Stimulated activated CD4-positive, alpha-beta T cell treated with anti-CD3 and anti-CD28 coated beads, Interleukin-4, amount 100 ng/mL, for 48 hours (primary cell): ENCODE measurements at places on chromosomes 2 and 18.

- no peak for DNase-seq
Measured at GRCh38 chr2:15348636-15349035, 212.5 kb downstream of the NBAS start.

GRCh38 chr2:127069003-127069402, 38.0 kb downstream of the BIN1 start:
- no peak for DNase-seq

DNA sequence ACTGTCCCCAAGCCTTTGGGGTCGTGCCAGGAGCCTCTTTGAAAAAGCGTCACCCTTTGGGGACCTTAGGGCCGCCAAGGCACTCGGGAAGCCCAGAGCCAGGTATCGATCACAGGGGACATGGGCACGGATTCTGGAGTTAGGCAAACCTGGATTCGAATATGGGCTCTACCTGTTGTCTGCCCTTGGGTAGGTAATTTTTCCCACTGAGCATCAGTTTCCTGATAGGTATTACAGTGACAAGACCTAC, 9.3 kb downstream of the TMEM198 start:
- DNase-seq: no peak

- DNase-seq: no peak
Measured at GRCh38 chr2:23631389-23631788, 246.4 kb downstream of the KLHL29 start.

- DNase-seq: no peak
Measured at GRCh38 chr2:50885948-50886347, 146.0 kb downstream of the NRXN1 start.

- peak; percentile 35 for DNase-seq
Measured at GRCh38 chr2:237128026-237128703, 42.5 kb downstream of the COPS8 start.

DNA sequence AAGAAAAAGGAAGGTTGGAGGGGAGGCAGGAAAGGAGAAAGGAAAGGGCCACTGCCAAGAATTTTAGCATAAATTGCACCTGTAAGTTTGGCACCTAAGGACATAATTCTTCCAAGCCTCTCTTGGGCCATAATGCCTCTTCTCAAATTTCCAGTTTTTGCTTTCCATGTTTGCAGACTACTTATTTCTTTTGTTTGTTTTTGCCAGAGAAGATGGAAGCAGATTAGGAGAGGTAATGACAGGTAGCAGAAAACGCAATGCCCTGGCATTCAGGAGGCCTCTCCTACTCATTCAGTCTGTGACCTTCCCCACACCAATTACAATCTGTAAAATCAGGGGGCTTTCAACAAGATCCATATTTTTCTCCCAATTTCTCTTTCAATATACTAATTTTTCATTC, 56.8 kb downstream of the MRPL33 start:
- DNase-seq: no peak

- no peak for DNase-seq
Measured at GRCh38 chr18:36176177-36176584, 11.1 kb upstream of the MOCOS start.

DNA sequence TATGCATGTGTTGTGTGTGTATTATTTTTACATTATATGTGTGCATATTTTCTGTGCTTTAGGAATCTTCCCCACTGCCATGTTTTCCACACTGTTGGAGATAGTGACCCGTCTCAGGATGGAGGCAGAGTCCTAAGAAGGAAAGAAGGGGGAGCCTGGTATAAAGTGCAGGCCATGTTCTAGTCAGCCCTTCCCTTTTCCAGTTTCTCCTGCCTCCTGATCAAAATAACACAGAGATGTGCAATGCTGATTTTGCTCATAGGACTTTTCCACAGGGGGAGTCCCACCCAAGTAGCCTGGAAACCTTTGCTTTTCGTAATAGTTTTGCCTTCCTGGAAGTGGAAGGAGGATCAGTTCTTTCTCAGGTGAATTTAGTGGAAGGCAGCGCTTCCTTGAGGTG, 72.8 kb upstream of the FAM237A start:
- DNase-seq: no peak

DNA sequence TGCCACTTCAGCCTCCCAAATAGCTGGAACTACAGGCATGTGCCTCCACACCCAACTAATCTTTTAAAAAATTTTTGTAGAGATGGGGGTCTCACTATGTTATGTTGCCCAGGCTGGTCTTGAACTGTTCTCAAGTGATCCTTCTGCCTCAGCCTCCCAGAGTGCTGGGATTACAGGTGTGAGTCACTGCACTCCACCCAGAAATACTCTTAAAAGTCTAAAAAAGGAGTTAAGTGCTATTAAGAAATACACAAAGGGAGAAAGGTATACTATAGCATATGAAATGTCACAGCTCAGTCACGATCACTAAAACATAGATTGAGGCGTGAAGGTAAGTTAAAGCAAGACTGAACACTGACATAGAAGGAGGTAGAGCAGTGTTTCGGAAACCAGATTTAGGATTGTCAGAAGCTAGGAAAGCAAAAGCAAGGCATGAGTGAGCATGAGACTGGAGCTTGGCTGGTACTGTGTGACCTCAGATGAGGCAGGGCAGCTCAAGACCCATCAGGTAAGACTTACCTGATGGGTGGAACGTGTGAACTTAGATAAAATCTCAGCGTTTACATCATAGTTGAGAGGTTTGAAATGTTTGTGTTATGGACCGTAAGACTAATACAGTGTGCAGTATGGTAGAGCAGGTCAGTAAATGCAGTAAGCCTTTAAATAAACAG, 9.2 kb downstream of the CCNYL1 start:
- DNase-seq: no peak

GRCh38 chr18:79914614-79915160, 36.8 kb downstream of the SLC66A2 start:
- DNase-seq: no peak

DNA sequence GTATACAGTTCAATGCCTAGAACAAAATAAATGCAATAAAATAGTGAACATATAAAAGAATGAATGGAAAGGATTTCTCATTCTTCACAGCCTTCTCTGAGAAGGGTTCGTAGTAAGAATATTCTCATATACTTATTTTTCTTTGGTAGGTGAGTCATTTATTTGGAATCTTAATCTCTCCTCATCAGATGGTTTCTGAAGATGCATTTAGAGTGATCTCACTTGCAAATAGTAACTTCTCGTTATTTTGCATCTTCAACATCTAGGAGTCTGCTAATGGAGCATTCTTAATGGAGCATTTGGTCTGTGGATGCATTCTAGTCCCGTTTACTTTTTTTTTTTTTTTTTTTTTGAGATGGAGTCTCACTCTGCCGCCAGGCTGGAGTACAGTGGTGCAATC, 3.9 kb downstream of the UBXN4 start:
- no peak for DNase-seq

DNA sequence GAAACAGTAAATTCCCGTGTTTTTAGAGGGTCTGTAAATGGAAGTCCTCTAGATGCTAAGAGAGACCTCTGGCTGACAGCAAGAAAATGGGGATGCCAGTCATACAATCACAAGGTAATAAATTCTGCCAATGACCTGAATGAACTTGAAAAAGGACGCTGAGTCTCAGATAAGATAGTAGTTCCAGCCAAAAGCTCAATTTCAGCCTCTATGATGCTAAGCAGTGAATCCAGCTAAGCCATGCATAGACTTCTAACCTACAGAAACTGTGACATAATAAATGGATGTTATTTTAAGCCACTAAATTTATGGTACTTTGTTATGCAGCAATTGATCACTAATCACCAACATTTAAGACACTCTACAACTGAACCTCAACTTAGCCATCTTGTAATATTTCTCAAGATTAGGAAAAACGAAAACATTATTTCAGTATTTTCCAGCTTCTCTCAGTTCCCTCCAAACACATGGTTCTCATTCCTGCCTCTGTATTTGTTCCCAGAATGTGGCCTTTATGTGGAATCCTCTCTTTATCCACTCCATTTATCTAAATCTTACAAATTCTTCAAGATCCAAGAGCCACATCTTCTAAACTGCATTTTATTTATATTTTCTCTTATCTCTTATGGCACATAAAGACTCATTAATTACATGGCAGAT, 331.1 kb downstream of the GULP1 start:
- DNase-seq: no peak

GRCh38 chr2:236998758-236999157, 86.9 kb upstream of the COPS8 start:
- no peak for DNase-seq

DNA sequence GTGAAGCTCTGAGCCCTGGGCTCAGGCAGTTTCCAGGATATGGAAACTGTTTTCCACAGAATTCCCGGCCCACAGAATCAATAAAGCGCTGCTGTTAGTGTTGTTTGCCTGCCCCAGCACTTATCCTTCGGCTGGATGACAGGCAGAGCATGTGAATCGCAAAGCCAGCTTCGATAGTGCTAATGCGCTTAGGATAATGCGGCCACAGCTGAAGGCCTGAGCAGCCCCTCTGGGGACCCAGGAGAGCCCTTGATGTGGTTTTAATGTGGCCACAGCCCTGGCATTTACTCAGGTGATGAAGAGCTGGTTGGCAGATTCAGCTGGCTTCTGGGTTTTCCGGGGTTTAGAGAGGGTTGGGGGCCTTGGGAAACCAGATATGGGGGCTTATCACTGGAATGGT, 23.7 kb downstream of the PCARE start:
- no peak for DNase-seq

DNA sequence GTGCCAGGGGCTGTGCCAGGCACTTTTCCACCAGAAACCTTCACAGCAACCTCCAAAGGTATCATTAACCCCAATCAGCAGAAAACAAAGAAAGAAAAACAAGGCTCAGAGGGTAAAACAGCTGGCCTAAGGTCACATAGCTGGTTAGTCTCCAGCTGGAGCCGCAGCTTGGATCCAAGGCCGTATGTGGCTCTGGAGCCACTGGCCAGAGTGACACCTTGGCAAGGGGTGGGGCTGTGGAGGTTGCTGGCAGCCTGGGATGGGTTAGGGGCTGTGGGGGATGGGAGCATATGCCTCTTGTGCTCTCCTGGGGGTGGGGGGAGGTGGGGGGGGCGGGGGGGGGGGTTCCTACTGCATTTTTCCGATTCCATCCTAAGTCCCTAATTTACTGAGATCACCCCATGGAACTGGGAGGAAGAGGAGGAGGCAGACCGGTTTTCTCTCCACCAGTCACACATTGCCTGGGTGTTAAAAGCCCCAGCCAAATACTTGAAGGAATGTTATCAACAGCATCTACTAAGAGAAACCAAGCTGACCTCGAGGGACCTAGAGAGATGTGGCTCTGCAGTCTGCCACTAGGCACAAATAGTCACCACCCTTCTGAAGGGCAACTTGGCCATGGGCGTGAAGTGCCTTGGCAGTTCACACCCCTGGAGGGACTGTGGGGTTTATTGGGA, 8.0 kb downstream of the HAAO start:
- no peak for DNase-seq

DNA sequence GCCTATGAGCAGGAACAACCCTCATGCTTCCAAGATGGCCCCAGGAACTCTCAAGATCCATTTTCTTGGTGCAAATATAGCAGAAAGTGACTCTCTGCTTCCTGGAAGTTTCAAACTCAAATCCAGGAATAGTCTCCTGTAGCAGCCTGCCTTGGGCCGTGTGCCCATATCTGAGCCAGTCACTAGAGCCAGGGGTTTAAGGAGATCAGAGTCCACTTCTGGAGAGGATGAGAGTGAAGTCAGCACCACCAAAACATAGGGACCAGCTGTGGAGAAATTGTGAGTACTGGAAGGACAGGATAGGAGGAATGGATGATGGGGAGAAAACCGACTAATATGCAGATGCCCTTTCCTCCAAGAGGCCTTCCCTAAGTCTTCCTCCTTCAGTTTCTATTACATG, 33.2 kb downstream of the PSD4 start:
- DNase-seq: no peak

DNA sequence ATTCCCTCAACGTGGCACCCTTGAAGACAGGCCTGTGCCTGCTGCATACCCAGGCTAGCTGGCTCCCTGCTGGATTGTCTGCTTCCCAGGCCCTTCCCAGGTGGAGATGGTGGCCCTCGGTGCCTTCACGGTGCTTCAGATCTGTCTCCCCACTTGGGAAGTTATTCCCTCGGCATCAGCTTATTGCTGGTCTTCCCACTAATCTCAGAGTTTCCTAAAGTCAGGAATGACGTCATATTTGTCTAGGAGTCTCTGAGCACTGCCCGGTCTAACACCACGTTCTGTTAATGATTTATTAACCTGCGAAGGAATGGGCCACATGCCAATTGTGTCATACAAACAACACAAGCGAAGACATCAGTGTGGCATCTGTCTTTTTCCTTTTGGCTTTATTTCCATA, 269.8 kb upstream of the ID2 start:
- DNase-seq: no peak

DNA sequence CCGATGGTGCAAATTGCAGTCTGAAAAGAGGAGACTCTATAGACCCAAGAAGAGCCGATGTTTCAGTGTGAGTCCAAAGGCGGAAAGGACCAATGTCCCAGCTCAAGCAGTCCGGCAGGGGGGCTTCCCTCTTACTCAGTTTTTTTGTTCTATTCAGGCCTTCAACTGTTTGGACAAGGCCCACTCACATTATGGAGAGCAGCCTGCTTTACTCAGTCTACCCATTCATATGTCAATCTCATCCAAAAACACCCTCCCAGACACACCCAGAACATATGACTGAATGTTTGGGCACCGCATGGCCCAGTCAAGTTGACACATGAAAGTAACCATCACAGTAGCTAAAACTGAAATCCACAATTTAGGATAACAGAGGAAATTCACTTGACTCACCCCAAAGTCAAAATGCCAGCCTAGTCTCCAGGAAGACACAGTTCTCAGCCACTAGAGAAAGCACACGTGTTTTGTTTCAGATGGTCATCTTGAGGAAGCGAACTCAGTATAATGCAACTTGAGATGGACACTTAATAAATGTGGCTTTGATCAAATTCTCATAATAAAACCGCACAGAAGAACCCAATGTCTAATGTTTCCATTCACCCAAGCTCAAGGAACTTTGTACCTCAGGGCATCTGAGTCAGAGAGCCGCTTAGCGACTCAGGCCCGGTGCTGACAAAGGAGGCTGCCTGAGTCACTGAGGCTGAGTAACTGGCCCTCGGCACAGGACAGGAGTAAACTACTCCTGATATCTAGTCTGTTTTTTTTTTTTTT, 2.4 kb downstream of the FHL2 start:
- DNase-seq: peak; percentile 51
